ENCODE measurements at places on chromosomes 3 and 15.

DNA sequence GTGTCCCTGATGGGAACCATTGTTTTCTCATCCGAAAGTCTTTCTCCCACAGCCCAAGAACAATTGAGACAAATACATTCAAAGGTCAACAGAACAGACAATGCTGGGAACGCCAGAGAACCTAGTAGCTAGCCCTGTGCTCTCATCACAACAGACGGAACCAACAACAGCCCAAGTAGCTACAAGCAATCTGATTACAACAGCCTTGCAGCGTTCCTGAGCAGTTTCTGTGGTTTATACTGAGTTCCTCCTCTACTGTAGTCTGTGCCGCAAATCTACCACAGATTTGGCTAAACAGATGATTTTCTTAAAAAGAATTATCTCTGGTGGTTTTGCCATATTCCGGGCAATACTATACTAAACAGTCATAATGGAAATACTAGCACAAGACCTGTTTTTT is 435.6 kb downstream of the MECOM start:
- DNase-seq, result no peak

- DNase-seq, result no peak
Measured at GRCh38 chr3:14280326-14280725, 101.7 kb downstream of the LSM3 start.

GRCh38 chr15:38564557-38565286 is at the start of gene RASGRP1:
TSS of gene RASGRP1 (minus strand) at chr15:38564814. CDS start at chr15:38564628, 186 bp downstream.
- DNase-seq, result peak; percentile 45

- DNase-seq, result no peak
Measured at GRCh38 chr3:172982736-172983364, 158.2 kb downstream of the SPATA16 start.

DNA sequence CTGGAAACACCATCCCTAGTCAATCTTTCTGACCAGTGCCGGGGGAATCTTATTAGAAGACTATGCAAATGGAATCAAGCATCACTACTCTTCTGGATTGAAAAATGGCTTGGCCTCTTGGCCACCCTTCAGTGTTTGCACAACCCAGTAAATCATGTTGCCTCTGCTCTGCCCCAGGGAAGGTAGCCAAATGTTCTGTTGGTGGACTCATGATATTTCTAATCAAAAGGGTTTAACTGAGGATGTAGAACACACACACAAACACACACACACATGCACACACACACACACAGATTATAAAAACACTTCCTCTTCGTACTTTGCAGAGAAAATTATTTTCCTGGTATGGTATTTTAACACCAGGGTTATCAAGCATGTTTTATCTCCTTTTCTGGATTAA is 7.9 kb downstream of the RBP2 start:
- DNase-seq, result no peak

DNA sequence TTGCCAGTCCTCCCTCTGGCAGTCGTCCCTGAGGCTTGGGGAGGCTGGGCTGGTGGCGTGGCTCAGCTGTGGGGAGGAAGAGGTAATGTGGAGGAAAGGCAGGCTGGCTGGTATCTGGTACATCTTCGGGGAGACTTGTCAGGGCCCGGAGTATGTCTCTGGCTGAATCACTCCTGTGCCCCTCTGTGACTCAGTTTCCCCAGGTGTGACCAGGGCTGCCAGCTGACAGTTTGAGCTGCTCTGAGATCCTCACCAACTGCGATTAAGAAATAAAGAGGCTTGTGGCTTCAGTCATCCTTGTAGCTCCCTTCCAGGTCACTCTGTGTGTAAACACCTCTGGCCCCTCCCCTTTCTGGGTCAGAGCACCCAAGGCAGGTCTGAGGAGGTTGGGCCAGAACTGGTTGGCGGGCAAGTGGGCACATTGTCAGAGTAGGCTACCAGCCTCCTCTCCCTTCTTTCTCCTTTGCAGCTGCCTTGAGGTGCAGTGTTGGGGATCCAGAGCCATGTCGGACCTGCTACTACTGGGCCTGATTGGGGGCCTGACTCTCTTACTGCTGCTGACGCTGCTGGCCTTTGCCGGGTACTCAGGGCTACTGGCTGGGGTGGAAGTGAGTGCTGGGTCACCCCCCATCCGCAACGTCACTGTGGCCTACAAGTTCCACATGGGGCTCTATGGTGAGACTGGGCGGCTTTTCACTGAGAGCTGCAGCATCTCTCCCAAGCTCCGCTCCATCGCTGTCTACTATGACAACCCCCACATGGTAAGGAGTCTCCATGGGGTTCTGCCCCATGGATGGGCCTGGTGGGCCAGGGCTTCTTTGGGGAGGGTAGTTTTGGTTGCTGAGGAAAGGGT is 3.0 kb downstream of the TEX264 start:
- no peak for DNase-seq

DNA sequence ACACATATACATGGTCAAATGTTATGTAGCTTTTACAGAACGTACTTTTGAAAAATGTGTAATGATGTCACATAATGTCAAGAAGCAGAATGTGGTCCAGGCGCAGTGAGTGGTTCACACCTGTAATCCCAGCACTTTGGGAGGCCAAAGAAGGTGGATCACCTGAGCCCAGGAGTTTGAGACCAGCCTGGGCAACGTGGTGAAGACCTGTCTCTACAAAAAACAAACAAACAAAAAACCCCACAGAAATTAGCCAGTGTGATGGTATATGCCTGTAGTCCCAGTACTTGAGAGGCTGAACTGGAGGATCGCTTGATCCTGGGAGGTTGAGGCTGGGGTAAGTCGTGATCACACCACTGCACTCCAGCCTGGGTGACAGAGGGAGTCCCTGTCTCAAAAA is 15.9 kb upstream of the GLCE start:
- DNase-seq, result no peak

DNA sequence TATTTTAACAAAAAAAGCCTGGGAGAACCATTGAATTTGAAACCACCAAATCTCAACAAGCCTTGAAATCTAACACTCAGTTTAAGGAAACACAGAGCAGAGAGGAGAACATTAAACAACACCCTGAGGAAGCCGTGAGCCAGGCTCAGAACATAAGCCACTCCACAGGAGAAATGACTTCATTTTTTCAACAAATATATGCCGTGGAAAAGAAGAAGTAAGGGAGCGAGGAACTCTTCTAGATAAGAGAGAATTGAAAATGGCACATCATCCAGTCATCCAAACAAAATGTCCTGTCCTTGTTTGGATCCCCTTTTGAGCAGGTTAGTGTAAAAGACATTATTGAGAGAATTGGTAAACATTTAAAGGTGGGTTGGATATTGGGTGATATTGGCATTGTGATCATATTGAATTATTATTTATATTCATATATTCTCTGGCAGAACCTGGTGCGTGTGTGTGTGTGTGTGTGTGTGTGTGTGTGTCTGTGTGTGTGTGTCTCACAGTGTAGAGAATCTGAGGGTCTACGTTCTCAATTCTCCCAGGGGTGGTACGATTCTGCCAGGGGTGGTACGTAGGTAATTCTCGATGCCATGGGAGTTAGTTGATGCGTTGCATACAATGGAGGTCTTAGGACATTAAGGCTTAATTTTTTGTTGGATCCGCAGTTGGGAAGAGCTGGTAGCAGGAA is 94.4 kb downstream of the ST6GAL1 start:
- no peak for DNase-seq

DNA sequence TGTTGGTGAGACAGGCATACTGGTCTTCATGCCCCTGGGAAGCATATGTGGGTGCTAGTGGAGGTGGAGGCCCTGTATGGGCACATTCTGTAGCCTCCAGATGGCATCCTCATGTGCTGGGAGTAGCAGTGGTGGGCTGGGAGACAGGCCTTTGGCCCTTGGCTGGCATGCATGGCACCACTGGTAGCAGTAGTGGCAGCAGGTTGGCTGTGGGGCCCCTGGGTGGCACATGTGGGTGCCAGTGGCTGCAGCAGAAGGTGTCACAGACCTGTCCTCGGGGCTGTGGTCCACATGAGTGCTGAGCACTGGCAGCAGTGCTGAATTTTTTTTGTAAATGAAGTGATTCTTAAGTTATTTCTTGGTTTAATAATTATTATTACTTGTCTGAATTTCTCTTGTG is 71.2 kb downstream of the TNFAIP8L3 start:
- DNase-seq, result no peak

DNA sequence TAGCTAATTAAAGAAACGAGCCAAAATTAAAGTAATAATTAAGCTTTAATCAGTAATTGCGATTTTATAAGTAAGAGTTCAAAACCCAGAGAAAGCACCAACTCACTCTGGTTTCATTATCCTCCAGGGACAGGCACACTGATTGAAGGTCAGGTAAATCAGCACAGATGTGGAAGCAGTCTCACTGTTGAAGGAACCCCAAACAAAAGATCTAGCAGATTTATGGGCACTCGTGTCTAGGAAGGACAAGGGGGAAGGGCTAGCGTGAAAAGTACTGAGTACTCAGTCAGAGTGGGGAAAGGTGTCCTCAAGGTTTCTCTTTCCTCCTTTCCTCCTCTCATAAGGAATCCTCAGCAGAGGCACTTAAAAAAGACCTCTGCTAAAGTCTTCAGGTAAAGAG is 320.1 kb downstream of the PYDC2 start:
- no peak for DNase-seq

- DNase-seq, result peak; percentile 24
Measured at GRCh38 chr15:73240866-73241499, 127.8 kb downstream of the HCN4 start.

GRCh38 chr15:63506537-63507035 is 2.2 kb downstream of the USP3 start:
- DNase-seq, result no peak

DNA sequence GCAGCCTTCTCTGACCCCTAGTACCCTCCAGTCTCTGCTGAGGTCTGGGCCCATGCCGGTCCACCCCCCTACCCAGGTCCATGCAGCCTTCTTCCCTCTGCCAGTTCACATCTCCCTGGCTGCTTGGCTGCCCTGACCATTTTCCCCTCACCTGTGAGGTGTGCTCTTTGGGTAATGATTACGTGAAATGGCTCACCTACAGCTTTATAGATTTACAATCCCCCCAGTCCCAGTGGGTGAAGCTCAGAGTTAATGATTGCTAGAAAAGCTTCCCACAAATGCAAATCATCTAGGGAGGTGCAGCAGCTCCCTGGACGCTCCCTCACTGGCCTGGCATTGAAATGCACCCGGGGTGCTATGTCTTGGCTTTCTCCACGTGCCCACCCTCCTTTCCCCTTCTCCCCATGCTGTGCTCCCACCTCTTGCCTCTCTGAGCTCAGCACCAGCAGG is 18.7 kb downstream of the PAQR5 start:
- no peak for DNase-seq

DNA sequence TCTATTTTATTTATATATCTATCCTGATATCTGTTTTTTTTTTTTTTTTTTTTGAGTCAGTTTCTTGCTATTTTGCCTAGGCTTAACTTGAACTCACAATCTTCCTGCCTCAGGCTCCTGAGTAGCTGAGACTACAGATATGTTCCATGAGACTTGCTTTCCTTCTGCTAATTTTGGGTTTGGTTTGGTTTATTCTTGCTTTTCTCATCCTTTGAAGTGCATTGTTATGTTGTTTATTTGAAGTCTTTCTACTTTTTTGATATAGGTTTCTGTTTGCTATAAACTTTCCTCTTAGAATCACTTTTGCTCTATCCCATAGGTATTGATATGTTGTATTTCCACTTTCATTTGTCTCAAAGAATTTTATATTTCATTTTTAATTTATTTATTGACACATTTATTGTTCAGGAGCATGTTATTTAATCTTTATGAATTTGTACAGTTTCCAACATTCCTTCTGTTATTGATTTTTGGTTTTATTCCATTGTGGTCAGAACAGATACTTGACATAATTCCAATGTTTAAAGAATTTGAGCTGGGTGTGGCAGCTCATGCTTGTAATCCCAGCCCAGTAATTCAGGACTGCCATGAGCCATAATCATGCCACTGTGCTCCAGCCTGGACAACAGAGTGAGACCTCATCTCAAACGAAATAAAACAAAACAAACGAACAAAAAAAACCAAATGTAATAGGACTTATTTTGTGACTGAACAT is 62.3 kb upstream of the PLSCR4 start:
- DNase-seq, result no peak

DNA sequence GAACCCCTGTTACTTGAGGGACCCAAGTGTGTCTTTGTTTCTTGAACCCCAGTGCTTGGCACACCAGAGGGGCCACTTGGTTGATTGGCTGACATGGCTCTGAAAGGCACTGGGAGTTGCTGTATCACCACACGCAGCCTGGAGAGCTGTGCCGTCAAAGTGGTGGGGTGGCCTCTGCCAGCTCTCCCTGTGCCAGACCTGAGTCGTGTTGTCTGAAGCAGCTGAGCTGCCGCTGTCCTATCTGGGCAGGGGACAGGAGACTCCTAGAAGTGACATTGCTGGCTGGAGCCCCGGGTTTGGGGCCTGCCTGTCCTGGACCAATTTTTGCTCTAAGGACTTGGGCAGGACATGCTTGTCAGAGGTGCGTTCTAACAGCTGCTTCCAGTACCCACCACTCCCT is 5.5 kb upstream of the SNX22 start:
- DNase-seq, result no peak
